DND-41 (cell line): ENCODE measurements at places on chromosomes 11 and 22.

GRCh38 chr11:123977731-123978347 is at the start of gene OR10S1:
OR10S1 (minus strand) TSS chr11:123977781; CDS start chr11:123977664, 117 bp downstream.
- no peak for DNase-seq

GRCh38 chr11:102882389-102883024 is 7.7 kb upstream of the MMP12 start:
- DNase-seq = no peak

DNA sequence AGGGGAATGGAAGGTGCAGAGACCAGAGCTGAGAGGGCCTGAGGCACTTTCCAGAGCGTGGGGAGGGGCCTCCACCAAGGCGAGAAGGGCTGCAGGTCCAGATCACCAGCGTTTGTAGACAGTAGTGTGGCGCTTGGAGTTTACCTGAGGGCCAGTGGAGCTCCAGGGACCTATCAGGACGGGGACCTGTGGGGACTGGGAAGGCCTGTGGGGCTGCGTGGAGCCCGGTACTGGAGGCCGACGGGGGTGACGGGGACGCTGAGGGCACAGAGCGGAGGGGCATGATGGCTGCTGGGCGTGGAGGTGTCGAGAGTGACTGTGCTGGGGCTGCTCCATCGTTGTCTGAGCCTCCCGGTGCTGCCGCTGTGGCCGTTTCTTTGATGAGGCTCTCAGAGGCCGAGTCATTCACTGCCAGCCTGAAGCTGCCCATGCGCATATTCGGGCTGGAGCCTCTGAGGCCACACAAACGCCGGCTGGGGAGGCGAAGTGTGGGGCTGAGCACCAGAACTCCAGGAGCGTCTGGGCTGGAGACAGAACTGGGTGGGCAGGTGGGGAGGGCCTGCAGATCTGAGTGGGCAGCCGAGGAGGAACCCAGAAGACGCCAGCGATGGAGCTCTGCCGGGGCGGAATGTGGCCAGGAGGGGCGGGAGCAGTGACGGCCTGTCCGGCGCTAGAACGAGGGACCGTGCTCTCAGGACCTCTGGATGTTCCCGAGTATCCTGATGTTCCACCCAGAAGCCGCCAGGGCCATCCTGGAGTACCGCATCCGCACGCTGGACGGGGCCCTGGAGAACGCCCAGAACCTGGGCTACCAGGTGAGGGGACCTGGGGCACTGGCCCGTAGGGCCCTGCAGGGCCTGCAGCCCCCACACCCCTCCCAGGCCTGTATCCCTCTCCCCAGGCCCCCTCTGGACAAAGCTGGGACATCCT is 2.6 kb downstream of the PGGHG start:
- DNase-seq = no peak

GRCh38 chr11:117993988-117994745 is 8.0 kb downstream of the IL10RA start:
- no peak for DNase-seq

GRCh38 chr11:82398300-82398815 is 335.3 kb downstream of the FAM181B start:
- no peak for DNase-seq

DNA sequence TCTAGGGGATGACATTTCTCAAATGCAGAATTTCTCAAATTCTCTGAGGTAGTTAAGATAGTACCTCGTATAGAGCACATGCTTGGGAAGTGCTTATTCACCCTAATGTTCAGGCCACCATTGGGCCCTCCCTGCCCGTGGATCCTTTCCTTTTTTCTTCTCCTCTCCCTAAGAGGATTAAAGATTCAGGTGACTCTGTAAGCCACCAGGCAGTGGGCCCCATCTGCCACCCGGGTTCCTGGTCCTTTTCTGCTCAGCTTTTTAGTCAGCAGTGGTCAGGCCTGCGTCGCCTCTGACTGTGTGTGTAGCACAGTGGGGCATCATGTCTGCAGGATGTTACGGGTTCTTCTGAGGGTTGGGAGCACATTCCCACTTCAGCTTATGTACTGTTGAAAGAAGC is 7.2 kb downstream of the CEP164 start:
- no peak for DNase-seq

DNA sequence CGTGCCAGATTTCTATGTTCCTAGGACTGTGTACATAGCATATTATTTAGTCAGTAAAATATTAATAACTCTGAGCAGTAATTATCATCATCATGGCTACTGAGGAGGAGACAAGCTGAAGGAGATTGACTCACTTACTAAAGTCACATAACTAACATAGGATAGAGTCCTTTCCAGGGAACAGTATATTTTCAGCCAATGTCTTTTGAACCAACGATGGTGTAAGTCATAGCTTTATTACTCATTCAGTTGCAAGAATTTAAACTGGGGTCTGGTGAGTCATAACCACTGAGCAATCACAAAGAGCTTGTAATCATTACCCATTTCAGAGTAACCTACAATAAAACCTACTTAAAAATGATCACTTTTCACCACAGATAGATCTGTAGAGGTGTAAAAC is 1564.8 kb upstream of the TENM4 start:
- no peak for DNase-seq

DNA sequence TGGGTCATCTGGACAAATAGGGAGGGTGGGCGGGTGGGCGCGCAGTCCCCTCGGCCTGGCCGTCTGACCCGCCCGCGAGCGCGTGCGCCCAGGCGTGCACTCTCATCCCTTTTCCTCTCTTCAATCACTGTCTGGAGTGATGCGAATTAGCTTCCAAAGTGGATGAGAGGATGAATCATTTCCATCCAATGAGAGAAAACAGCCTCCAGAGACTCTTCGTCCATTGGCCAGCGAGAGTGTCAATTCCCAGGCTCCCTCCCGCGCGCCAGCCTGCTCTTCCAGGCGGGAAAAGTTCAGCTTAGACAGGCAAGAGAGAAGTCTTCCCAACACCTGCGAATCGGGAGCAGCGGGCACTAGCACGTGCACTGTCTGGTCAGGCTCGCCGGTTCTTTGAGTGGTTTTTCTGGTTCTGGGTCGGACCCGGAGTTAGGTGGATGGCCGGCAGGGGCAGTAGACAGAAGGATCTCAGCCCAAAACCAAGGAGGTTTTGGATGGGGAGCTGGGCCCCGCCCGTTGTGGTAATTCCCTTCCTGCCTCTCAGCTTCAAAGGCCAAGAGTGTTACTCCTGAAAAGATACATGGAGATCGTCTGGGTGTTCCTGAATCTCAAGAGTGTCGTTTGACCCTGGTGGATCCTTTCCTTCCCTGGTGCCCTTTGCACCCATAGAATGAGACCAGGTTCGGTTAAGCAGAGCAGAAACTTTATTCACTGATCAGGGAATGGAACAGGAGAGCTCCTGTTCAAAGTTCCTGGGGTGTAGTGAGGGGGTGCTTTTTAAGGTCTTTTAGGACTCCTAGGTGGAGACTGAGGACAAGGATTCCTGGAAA is 33.4 kb upstream of the GLYATL1 start:
- no peak for DNase-seq

DNA sequence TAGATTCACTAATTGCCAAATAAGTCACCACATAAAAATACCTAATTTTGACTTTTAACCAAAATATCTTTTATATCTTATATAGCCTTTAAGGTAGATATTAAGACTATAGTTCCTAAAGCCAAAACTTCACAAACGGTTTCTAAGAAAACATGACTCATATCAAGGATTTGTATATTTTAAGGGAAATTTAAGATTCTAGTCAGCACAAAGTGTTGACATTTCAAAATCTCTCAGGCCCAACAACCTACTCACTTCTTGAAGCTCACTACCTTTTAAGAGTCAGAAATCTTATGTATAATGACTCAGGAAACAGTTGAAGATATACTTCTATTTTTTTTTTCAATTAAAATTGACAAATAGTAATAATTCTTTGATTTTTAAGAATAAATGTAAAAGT is 221.9 kb downstream of the SBF2 start:
- DNase-seq = no peak

DNA sequence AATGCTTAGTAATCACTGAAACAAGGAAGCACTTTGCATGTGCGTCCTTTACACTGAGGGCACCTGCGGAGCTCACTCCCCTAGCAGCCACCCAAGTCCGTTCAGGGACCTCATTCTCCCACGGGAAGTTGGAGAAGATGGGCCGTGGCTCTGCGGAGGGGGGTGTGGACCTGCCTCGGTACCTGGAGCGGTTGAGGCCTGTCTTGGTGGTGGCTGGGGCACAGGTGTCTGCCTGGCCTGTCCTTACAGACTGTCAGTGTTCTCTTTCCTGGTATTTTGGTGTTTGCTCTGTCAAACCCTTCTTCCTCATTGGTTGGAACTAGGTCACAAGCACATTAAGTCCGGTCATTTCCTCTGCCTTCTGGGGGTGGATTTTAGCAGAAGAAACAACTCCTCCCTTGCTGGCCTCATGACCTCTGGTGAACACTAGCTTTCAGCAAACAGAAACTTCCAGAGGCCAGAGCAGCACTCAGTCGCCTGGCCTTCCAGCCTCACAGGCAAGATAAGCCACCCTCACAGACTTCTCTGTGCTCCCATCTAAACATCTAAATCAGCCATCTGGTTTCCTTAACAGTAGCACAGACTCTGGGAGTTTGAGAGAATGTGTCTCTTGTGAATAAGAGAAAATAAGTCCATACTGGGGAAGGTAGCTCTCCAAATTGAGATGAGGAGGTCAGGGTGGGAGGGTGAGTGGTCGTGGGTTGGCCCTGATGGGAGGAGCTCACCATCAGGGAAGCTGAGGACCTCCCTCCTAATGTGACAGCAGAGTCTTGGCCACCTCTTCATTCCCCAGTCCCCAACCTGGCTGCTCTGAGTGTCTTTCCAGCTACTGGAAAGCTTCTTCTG is 8.6 kb downstream of the SNAP29 start:
- DNase-seq = no peak
